ENCODE measurements at places on chromosomes 16 and 17.

- DNase-seq = no peak
These were observed 30.4 kb upstream of the GFOD2 start for GRCh38 chr16:67749436-67750078.

DNA sequence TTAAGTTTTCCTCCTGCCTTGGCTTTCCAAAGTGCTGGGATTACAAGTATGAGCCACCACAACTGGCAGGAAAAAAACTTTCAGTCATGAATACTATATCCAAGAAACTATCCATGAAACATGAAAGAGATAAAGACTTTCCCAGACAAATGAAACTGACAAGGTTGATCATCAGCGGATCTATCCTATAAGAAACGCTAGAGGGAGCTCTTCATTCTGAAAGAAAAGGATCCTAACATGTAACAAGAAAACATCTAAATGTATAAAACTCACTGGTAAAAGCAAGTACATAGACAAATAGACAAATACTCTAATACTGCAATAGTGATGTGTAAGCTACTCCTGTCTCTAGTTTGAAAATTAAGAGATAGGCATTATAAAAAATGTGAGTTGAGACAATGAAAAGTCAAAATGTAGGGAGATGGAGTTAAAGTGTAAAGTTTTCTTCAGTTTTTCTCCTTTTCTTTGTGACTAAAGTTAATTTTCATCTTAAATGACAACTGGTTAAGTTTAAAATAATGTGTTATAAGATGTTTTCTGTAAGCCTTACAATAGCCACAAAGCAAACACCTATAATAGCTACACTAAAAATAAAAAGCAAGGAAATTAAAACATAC lies 79.6 kb upstream of the TEKT1 start:
- DNase-seq = no peak

GRCh38 chr17:77606146-77606864 lies 352.2 kb upstream of the TNRC6C start:
- no peak for DNase-seq

DNA sequence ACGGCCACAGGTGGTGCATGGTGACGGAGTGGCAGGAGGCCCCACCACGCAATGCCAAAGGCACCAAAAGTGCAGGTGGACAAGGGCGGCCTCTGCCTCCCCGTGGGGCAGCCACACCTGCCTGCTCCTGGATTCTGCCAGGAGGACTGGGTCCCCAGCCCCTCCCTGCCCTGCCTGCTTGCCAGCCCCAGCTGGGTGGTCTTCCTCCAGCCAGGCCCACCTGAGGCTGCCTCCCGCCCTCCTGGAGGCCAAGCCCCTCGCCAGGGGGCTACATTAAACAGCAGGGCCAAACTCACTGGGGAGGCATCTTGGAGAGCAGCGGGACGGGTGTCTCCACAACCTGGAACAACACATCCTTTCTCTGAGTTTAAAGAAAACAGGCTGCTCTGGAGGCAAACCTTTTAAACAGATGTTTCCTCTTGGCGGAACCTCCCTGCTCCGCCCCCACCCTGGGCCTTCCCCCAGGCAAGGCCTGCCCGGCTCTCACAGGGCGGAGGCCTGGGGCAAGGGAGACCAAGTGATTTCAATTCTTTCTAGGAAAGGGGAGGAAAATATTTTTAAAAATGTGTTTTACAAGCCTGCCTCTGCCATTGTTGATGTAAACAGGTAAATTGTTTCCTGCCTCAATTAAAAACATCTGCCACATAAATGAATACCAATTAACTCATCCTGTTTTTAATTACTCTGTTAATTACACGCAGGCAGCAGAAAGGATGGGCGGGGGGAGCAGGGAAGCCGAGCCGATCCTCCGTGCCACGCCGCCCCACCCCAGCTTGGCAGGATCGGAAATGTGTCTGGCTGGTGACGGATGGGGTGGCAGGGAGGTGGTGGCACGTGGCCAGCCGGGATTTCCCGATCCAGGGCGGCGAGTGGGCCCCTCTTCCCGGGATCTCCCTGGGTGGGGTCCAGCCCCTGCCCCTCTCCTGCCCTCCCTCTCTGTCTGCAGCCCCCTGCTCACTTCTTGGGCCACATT lies 54.4 kb upstream of the PABPN1L start:
- no peak for DNase-seq

- no peak for DNase-seq
These were observed 23.5 kb upstream of the DHRS13 start for GRCh38 chr17:28926366-28926765.

DNA sequence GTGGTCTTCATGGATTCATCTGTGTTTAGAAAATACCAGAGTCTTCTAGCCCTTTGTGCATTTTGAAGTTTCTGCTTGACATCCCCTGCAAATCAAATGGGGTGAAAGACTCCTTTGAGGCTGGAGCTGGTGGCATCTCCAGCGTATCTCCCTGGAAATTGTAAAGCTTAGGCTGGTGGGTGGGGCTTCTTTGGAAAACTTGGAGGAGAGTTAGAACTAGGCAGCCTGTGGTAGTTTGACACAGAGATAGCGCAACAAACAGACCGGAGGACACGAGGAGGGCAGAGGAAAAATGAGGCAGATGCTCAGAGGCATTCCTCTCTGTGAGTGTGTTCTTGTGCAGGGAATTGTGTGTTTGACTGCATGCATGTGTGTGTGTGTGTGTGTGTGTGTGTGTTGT lies 116.3 kb downstream of the IRX5 start:
- no peak for DNase-seq

- no peak for DNase-seq
These were observed 16.0 kb upstream of the ZNF689 start for GRCh38 chr16:30626236-30626635.

- no peak for DNase-seq
These were observed 15.6 kb downstream of the SBK1 start for GRCh38 chr16:28307936-28308335.

DNA sequence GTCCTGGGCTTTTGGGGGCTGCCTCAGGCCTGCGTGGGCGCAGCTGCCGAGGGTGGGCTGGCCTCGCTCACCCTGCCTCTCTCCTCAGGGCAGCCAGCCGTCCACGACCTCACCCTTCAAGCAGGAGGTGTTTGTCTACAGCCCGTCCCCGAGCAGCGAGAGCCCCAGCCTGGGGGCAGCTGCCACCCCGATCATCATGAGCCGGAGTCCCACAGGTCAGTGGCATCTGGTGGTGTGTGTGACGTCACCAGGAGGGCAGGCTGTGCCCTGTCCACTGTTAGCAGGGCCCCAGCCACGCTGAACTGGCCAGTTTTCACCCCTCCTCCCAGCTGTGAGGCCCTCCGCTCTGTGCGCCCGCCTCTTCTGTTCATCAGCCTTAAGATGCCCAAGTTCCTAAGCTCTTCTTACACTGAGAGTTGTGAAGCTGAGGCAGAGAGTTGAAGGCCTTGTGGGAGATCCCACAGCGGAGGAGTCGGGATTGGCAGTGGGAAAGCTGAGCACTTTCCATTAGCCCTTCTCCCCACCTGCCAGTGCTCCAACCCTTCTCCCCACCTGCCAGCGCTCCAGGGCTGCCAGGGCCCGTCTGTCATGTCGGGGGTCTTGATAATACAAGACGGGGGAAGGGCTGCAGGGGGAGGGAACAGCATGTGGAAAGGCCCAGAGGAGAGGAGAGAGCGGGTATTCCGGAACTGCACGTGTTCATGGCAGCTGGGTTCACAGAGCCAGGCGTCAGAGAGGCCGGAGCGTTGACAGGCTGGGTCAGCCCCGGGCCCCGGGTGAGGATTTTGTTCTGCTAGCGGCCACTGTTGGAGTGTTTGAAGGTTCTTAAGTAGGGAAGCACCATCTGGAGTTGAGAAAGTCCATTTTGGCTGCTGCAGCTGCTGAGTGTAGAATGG lies 36.3 kb downstream of the OR1D5 start:
- DNase-seq = no peak

GRCh38 chr17:79612468-79613194 lies 1.8 kb upstream of the RBFOX3 start:
- DNase-seq = no peak

All from hippocampal formation (tissue), 2 donors.